ENCODE measurements at places on chromosomes 2 and 18.

DNA sequence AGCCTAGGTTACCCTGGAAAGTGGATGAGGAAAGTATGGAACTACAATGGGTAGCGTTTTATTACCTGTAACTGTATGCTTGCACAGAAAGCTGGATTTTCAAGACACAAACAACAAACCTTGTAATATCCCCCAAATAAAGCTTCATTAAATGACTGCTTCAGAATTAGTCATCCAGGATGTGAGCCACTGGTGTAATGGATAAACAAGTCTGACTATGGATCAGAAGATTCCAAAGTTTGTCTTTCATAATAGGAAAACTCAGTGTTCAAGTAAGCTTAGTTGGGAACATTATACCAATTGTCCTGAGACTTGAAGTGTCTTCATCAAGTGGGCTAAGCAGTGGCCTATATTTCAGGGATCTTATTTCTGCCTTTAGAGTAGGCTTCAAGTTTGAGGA lies 518.8 kb downstream of the LRP1B start:
- no peak for DNase-seq

DNA sequence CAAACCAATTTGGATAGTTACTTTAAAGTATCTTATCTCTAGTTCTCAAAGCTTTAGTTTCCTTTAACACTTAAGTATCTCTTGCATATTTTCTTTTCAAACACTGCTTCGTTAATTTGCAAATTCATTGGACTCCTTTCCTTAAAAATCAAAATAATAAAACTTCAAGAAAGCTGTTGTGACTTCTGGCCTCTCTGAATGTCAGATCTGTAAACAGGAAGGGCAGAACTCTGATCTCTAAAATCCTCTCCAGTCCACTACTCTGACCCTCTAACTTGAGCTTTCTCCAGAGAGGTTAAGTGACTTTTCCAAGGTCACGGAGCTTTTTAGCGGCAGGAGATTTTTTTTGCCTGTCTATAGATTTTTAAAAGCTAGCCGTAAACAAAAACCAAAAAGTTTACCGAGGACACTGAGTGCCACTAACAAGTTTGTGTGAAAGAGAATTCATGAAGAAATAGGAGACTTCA lies 155.5 kb downstream of the TGIF1 start:
- no peak for DNase-seq

GRCh38 chr2:168534926-168535325 lies 78.9 kb downstream of the CERS6 start:
- no peak for DNase-seq

DNA sequence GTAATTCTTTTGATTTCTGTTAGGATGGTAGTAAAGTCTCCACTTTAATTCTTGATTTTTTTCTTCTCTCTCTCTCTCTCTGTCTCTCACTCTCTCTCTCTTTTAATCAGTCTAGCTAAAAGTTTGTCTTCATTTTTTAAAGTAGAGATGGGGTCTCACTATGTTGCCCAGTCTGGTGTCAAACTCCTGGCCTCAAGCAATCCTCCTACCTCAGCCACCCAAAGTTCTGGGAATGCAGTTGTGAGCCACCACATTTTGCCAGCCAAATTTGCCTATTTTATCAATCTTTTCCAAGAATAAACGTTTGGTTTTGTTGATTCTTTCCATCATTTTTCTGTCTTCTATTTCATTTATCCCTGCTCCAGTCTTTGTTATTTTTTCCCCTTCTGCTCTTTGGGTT lies 23.9 kb upstream of the ACOXL start:
- DNase-seq: no peak

- no peak for DNase-seq
Measured at GRCh38 chr18:61784834-61785233, 108.0 kb downstream of the RNF152 start.

GRCh38 chr2:21396252-21396651 lies 272.5 kb downstream of the TDRD15 start:
- no peak for DNase-seq

GRCh38 chr2:106638043-106638442 lies 150.9 kb downstream of the CD8B2 start:
- DNase-seq: peak; percentile 77

DNA sequence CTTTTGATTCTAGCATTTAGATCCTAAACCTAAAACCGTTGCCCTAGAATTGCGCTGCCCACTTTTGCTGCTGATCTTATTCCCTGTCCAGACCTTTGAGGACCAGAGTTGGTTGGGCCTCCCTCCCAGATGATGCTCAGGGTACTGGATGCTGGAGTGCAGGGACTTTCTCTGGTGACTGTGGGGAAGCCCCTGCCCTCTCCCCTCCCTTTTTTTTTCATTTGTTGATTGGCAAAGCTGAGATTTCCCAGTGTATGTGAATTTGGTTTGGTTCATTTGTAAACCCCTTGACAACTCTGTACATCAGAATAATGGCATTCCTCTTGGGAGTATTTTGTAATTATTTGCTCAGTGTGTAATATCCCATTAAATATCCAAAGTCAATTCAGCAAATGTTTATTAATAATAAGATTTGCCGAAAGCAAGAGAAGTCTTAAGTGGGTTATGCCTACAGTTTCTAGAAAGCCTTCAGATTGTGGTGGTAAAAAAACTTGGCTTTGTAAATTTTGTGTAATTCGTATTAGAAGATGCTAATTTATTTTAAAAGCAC lies 28.3 kb downstream of the RAB31 start:
- no peak for DNase-seq

- no peak for DNase-seq
Measured at GRCh38 chr2:10002109-10002508, 41.2 kb upstream of the KLF11 start.

DNA sequence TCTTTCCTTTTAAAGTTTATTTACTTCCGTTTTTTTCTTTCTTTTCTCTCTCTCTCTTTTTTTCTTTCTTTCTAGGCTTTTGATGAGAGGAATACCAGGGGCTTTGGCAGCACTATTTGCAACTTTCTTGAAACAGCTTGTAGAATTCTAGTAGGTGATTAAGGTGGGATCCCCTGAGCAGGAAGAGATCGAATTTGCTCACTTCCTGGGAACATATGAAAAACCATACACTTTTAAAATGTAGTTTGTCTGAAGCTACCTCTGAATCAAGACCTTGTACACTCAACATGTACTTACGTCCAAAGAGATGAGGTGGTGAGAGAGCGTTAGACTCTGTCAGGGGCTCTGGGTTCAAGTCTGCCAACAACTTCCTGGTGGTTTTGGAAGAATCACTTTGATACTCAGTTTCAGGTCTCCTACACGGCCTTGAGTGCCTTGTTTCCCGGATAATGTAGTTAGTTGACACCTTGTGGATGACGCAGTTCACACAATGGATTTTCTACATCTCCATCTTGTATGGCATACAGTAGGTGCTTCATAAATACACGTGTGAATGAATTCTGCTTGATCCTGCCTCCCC lies 229.1 kb downstream of the MYCN start:
- DNase-seq: no peak

DNA sequence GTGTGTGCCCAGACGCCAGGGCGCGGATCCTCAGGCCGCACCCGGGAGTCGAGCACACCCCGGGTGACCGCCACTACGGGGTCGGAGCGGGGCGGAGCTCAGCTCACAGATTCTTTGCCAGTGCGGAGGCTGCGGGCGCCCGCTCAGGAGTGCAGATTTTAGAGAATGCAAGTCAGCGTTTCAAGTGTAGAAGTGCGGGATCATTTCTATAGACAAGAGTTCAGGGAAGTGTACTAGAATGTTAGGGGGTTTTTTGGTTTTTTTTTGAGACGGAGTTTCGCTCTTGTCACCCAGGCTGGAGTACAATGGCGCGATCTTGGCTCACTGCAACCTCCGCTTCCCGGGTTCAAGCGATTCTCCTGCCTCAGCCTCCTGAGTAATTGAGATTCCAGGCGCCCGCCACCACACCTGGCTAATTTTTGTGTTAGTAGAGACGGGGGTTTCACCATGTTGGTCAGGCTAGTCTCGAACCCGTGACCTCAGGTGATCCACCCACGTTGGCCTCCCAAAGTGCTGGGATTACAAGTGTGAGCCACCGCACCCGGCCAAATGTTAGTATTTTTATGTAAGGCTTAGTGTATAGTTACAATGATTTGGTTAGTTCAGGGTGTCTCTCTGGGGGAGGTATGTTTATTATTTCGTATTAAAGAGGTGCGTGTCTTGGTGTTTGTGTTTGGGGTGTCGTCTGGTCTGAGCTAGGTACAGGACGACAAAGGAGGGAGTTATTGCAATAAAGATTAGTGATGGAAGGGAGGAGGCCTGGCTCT lies 619 bp upstream of the FAM168B start:
- peak; percentile 87 for DNase-seq

- DNase-seq: no peak
Measured at GRCh38 chr2:7999683-8000476, 682.0 kb upstream of the ID2 start.

GRCh38 chr18:23682472-23682871 lies 6.8 kb upstream of the LAMA3 start:
- no peak for DNase-seq

DNA sequence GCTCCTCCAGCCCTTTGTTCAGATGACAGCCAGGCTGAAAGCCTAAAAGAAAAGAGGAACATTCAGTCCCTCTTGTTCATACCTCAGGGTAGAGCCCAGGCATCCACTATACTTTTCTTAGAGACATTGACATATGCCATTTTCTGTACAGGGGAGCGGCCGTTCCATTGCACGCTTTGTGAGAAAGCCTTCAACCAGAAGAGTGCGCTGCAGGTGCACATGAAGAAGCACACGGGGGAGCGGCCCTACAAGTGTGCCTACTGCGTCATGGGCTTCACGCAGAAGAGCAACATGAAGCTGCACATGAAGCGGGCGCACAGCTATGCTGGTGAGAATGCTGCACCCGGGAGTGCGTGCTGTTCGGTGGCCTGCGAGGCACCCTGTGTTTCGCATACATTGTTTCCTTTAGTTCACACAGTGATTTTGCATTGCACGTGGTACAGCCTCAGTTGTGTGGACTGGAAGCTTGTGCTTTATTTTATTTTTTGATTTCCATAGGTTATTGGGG lies 138.2 kb downstream of the ZNF236 start:
- no peak for DNase-seq

DNA sequence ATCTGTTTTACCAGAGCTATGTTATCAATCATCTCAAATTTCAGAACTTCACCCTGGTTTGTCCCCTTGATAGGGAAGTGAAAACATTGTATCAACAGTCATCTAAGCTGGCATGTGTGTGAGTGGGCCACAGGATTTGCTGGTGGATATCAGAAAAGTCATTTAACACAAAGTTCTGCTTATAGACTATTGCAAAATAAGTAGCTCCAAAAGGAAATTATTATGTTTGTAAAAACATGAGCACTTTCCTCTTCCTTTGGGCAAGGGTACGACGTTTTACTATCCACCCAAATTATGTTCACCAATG lies 20.7 kb upstream of the COPS8 start:
- no peak for DNase-seq

GRCh38 chr2:6872394-6872793 lies 5.2 kb upstream of the RSAD2 start:
- DNase-seq: no peak

DNA sequence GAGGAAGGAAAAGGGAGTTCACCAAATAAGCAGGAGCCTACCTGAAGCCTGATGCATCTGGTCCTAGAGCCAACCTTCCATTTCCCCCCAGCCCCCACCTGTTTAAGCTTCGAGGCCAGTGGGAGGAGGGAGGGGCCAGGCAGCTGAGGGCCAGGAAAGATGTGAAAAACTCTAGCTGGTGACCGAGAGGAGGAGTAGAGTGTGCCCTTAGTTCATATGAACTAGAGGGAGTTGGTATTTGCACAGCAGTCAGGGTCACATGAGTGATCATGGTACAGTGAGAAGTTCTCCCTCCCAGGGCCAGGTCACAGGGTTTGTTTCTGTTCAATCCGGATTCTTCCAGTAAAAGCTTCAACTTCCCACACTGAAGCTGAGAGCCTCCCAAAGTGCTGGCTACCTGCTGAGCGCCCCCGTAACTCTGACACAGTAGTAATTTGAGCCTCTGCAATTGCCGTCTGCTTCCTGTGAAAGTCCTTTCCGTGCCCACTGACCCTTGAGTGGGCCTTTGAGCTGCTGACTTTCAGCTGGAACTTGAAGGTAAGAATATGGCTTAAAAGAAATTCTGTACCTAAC lies at the start of gene SULT1C2:
SULT1C2 (plus strand) TSS at position 362 of the 573 bp plus-strand sequence. CDS start 4,773 bp downstream, outside the sequence.
- DNase-seq: peak; percentile 95

DNA sequence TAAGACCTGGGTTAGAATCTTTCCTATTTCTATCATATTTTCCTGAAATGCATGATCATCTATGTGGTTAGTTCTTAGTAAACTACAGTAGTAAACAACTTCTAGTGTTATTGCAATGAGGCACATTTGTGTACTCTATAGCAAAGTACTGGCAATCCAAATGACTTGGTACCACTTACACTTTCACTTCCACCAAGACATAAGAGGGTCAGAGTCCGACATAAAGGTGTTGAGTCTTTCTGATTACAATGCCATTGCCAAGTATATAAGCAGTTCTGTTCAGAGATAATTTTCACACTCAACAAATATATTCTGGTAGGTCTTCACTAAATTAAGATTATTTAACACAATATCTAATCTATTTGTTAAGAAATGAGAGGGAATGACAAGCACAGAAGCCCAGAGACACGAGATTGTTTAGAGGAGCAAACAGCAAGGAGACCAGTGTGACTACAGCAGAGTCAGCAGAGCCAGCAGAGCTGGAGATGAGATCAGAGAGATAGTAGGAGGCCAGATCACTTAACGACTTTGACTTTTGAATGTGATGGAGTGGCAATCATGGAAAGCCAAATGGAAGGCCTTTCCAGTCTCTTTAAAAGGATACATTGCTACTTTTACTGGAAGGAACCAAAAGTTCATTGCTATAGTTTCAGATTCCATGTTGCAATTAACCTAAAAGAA lies 27.5 kb downstream of the SOS1 start:
- no peak for DNase-seq

DNA sequence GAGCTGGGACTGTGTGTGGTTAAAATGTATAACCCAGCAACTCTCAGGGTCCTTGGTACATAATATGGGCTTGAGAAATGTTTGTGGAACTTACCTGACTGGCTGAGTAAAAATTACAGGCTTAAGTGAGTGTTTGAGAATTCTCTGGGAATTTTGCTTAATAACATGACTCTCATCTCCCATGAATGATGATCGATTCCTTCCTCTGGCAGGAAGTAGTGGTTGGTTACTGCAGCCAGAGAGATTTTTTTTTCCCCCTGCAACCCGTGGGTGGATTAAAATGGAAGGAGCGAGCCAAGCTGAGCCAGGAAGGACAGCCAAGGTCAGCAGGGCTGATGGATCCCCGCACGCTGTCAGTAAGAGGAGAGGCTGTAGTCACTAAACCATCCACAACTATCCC lies 40.6 kb upstream of the RFX8 start:
- DNase-seq: no peak

Measured in NCI-H510A treated with DMSO at 0.1 percent for 48 hours (cell line).